ENCODE measurements at places on chromosomes 12 and 14. TPM values are rescaled to one million over a fixed set of nuclear protein-coding genes. Genes with fewer than 3 reads are reported as not detected.
A peak's percentile ranks its signal among the peaks of the same experiment; 100 is the strongest.

RAPGEF3 gene
- 1.2 TPM for total RNA-seq

SERPINA12 gene
- not detected for total RNA-seq

PPP1CC gene
- total RNA-seq, result 164 TPM

AICDA gene
- total RNA-seq, result not detected

PLEKHG7 gene
- 0.65 TPM for total RNA-seq

ST8SIA1 gene
- total RNA-seq, result 5.3 TPM

CCDC38 gene
- total RNA-seq, result not detected

PIK3C2G gene
- total RNA-seq, result 26.4 TPM

BCL11B gene
- 2.3 TPM for total RNA-seq

- no peaks in the 10 kb centered on the region for H3K27me3 ChIP-seq
- no peak for DNase-seq
- peaks cover 9% of the 10 kb centered on the region for H3K4me1 ChIP-seq
- H3K4me3 ChIP-seq, result peak overlapping the region; percentile 95
- peak overlapping the region; percentile 92 for H3K27ac ChIP-seq
These were observed 530 bp downstream of the APAF1 start for GRCh38 chr12:98645572-98646067.

DNA sequence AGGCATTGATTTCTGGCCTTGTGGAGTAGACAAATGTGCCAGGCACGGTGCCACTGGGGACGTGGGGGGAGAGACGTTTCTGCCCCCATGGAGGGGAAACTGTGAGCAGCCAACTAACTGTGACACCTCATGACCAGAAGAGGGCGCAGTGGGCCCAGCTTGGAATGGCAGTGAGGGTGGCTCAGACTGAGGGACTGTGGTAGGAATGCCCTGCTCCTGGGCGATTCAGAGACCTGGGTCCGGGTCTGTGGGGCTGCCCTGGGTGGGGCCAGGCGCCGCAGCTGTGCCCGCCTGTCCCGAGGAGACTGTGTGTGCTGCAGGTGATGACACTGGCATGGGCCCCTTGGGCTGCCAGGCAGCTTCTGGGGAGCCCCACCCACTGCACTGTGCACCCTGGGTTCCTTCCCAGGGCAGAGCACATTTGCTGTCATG, 60.6 kb downstream of the SLC25A47 start:
- H3K36me3 ChIP-seq, result no peaks in the 10 kb centered on the region
- no peaks in the 10 kb centered on the region for H3K27me3 ChIP-seq
- H3K4me1 ChIP-seq, result peaks cover 25% of the 10 kb centered on the region
- H3K4me3 ChIP-seq, result no peak overlapping the region

- H3K4me3 ChIP-seq, result no peak overlapping the region
- no peak overlapping the region for H3K27ac ChIP-seq
- H3K27me3 ChIP-seq, result peaks cover 33% of the 10 kb centered on the region
- no peaks in the 10 kb centered on the region for H3K36me3 ChIP-seq
- no peak for DNase-seq
These were observed 57.1 kb downstream of the VWF start for GRCh38 chr12:6067152-6067916.

- H3K27me3 ChIP-seq, result no peaks in the 10 kb centered on the region
- no peak overlapping the region for H3K27ac ChIP-seq
- no peak for DNase-seq
- no peaks in the 10 kb centered on the region for H3K4me1 ChIP-seq
- no peak overlapping the region for H3K4me3 ChIP-seq
These were observed 40.6 kb downstream of the EP400 start for GRCh38 chr12:131990066-131990979.

DNA sequence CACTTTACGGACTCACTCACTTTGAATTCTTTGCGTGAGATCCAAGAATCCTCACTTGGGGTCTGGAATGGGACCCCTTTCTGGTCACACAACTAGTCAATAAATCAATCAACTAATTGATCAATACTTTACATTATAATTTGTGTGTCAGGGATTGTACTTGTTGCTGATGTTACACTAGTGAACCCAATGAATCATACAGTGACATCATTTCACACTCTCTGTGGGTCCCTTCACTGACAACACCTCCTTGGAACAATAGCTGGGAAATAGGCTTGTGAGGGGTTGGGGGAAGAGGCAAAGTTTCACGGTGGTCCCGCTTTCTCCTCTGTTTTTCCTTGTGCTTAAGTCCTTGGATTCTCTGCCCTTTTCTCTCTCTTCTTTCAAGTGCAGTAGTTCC, 35.0 kb downstream of the TPH2 start:
- DNase-seq, result no peak
- H3K27me3 ChIP-seq, result peaks cover 10% of the 10 kb centered on the region
- H3K4me3 ChIP-seq, result no peak overlapping the region

DNA sequence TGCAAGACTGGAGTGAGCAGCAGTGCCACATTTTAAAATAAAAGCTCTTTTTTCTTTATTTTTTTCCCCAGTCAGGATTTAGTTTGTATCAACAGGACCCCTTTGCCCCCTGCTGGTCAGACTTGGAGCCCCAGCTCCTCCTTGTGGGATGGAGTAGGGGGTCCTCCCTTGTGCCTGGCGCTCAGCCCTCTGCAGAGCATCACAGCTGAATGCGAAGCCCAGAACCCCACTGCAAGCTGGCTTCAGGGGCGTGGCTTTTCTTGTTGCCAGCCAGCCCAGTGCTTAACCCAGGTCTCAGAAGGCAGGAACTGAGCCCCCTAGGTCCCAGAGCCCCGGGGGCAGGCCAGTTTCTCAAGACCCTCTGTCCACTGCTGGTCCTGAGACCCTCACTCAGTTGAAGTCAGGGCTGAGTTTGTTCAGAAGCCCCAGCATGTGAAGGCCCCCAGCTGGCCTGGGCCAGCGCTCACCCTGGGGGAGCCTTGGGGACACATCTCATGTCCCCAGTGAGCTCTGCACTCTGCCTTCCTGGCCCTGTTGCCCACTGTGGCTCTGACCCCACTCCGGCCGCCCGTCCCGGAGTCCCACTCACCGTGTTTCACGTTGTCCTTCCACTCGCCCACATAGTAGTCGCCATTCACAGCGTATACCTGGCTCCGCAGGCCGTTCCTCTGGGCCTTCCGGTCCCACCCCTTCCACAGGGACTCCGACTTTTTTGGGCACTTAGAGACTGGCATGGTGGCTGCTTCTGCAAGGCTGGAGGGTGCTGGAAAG, 519 bp downstream of the MORN3 start:
- DNase-seq, result peak; percentile 59
- no peak overlapping the region for H3K4me3 ChIP-seq
- peak overlapping the region; percentile 41 for H3K27ac ChIP-seq
- no peaks in the 10 kb centered on the region for H3K27me3 ChIP-seq
- no peaks in the 10 kb centered on the region for H3K36me3 ChIP-seq

DNA sequence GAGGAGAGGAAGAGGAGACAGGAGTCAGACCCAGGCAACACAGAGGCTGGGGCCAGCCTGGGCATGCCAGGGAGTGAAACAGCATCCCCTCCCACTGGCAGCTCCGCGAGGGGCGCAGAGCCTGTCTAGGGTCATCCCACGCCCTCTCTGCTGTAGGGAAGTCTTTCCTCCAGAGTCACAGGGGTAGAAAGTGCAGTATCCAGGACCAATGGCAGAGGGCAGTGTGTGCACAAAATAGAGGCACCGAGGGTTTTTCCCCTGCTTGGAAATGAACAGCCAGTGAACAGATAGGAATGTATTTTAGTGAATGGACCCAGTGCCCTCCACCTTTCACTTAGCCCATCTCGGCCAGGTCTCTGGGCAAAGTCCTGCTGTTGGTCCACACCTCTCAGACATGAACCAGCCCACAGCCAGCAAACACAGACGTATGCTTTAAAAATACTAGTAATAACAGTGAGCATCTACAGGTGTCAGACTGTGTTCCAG, 9.4 kb upstream of the KRT74 start:
- peak; percentile 49 for DNase-seq
- no peaks in the 10 kb centered on the region for H3K36me3 ChIP-seq
- no peak overlapping the region for H3K27ac ChIP-seq

Measured in progenitor cell of endocrine pancreas (in vitro differentiated cells).